ENCODE measurements at places on chromosomes 2 and 18.

DNA sequence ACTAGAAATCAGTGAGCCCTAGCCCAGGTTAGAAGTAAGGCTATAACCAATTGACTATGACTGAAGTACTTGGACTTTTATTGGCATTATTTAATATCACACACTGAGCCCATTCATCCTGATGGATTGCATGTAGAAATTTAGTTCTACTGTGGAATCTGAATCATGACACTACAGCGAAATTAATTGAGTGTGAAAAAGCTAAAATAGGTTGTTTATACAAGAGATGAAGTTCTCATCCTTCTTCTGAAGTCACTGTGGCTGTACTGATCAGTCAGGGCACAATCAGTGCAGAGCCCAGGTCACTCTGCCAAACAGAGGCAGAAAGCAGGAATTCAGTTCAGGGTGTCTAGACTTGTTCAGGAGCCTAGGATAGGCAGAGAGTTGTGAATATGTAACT is 158.9 kb downstream of the BABAM2 start:
- no peak for DNase-seq

- no peak for DNase-seq
These were observed 15.3 kb downstream of the PELI1 start for GRCh38 chr2:64128943-64129391.

- no peak for DNase-seq
These were observed 64.1 kb downstream of the CPS1 start for GRCh38 chr2:210620456-210620855.

- no peak for DNase-seq
These were observed 643.4 kb upstream of the CDH2 start for GRCh38 chr18:28820353-28820752.

DNA sequence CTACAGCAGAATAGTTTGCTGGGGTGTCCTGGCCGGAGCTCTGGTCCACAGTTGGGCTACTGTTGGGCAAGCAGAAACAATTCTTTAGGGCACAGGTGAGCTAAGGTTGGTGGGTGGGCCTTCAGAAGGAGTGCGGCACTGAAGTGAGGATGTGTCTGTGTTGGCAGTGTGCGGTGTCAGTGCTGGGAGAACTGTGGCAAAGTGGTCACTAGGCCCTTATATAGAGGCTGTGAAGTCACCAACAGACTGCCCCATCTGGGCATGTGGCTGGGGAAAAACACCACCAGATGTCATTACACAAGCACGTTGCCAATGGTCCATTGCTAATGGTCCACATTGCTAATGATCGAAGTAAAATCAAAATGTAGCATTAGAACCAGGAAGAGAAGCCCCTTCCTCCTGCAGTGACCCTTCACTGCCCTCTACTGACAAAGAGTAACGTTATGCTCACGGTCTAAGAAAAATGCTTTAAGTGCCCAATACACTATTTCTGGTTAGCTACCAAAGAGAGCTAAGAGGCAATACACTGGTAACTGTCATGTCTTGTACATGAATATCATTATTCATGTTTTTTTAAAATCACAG is 21.3 kb downstream of the SCN1A start:
- no peak for DNase-seq

DNA sequence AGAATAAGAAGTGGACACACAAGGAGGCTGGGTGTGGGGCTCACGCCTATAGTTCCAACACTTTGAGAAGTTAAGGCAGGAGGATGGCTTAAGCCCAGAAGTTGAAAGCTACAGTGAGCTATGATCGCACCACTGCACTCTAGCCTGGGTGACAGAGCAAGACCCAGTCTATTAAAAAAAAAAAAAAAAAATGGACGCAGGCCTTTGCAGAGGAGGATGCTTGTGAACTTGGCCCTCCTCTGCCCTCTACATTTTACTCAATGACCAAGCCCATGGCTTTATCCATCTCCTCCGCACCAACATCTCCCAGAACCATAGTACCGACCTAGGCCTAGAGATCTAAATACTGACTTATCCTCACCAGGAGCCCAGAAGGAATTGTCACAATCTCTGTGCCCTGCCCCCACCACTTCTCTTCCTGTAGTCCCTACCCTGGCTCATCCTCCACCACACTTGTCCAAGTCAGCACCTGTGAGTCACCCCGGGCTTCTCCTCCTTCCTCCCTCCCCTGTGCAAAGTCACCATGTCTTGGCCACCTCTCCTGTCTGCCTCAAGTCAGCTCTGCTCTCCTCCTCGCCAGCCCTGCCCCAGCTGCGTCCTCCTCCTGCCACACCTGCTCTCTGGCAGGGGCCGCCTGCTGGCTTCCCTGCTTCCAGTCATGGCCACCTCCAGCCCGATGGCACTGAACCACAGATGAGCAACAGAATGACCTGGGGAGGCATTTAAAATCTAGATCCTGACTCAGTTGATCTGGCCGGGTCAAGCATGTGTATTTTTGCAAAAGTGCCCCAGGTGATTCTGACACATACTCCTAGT is 35.8 kb upstream of the ASPRV1 start:
- no peak for DNase-seq

DNA sequence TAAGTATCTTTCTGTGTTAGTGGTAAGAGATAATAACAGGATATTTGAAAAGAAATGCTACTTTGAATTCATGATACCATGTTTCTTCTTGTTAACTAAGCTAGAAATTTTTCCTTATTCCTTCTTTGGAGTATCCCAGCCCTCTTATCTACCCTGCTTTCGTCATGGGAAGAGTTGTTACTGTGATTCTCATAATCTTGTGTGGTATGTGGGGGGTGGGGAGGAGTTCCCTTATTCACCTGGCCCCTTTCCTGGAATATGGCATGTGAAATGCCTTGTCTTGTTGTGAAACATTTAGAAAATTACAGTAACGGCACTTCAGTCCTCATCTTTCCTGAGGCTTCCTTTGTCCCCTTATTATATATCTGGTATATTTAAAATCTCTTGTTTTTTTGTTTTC is 129.9 kb downstream of the NCOA1 start:
- DNase-seq: no peak

GRCh38 chr18:3032721-3033120 is 19.8 kb upstream of the LPIN2 start:
- no peak for DNase-seq

DNA sequence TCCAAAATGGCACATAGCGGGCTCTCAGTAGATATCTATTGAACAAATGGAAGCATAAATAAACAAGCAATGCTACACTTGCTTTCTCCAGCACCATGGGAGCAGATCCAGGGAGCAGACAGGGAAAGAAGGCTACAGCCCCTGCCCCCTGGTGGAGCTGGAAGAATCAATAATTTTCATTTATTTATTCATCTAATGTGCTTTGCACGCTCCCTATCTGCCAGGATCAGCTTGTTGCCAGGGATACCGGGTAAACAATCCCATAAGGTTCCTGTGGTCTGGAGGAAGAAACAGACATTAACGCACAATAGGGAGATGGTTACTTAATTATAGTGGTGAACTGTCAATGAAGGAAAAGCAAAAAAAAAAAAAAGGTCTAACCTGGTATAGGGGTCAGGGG is 40.1 kb upstream of the CLASP1 start:
- no peak for DNase-seq

DNA sequence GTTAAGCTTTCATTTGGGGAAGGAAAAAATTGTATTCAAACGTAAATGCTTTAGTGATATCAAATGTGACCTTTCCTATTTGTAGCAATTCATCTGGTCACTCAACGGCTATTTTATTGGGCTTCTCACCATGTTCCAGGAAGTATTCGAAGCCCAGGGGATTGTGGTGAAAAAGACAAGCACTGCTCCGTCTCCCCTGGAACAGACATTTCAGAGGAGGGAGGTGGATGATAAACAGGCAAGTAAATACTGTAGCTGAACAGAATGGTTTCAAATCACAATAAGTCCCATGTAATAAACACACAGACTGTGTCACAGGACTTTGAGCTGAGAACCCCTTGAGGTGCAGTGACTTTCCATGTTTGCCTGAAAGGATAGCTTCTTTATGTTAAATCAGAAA is 464.7 kb upstream of the HNRNPA3 start:
- DNase-seq: no peak

DNA sequence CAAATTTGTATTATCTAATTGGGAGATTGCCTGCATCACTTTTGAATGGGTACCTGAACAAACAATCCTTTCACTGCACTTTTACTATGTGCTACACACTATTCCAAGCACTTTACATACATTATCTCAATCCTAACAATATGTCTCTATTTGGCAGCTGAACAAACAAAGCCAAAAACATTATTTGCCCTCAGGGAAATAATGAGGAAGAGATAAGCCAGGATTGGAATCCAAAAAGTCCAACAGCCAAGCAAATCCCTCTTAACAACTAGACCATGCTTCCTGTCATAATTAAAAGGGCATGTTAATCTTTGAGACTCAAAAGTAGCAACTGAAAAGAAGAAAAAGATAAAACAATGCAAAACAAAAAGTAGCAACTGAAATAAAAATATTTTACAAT is 32.1 kb downstream of the RPRD1A start:
- DNase-seq: no peak
